ENCODE measurements at places on chromosomes 12 and 14.

DNA sequence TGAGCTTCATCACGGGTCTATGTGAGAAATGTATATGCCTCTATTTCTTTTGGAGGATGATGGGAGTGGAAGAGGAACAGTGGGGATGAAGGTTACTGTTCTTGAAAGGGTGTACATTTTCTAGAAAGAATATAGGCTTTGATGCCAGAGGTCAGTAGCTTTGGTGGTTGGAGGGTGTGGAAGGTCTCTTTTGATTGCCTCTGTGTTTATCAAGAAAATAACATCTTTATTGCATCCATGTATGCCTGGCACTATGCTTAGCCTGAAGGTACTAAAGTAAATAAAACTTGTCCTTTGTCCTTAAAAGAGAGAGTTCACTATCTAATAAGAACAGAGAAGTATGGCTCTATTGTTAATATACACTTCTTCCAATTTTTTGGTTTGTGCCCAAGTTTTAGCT lies 201.8 kb downstream of the NUBPL start:
- no peak for DNase-seq

DNA sequence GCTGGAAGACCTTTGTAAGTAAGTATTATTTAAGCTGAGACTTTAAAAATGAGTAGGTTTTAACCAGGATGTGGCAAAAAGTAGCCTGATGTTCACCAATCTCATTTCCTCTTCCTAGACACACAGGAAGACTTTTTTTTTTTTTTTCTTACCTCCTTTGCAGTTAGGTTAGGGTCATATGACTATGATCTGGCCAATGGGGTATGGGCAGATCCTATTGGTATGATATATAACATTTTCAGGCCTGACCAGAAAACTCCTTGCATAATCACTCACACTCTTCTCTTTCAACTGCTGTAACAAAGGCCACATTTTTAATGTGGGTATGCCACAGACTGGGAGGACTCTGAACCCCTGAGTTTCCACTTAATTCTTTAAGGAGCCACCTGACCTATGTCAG lies 2.7 kb upstream of the RPS6KA5 start:
- DNase-seq, result no peak

DNA sequence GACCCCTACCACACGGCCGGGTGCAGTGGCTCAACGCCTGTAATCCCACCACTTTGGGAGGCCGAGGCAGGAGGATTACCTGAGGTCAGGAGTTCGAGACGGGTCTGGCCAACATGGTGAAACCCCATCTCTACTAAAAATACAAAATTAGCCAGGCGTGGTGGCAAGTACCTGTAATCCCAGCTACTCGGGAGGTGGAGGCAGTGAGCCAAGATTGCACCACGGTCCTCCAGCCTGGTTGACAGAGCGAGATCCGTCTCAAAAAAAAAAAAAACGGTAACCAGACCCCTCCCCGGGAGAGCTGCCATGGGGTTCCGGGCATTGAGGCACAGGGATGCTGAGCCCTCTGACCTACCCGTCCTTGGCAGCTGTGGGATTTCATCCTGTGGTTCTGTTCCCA lies 21.8 kb downstream of the BCL7A start:
- DNase-seq, result no peak

GRCh38 chr14:51333901-51334521 lies 94.0 kb downstream of the TMX1 start:
- DNase-seq, result no peak

GRCh38 chr12:127896661-127897060 lies 370.3 kb upstream of the TMEM132C start:
- no peak for DNase-seq

All from NCI-H524 (cell line).